Stimulated activated CD8-positive, alpha-beta memory T cell treated with anti-CD3 and anti-CD28 coated beads, Interleukin-2, amount 100 ng/mL, for 48 hours (primary cell): ENCODE measurements at places on chromosomes 16 and 17.

GRCh38 chr17:50569592-50569991 lies 9.1 kb downstream of the CACNA1G start:
- no peak for DNase-seq

GRCh38 chr16:70572050-70572925 lies 48.7 kb downstream of the SF3B3 start:
- no peak for DNase-seq

DNA sequence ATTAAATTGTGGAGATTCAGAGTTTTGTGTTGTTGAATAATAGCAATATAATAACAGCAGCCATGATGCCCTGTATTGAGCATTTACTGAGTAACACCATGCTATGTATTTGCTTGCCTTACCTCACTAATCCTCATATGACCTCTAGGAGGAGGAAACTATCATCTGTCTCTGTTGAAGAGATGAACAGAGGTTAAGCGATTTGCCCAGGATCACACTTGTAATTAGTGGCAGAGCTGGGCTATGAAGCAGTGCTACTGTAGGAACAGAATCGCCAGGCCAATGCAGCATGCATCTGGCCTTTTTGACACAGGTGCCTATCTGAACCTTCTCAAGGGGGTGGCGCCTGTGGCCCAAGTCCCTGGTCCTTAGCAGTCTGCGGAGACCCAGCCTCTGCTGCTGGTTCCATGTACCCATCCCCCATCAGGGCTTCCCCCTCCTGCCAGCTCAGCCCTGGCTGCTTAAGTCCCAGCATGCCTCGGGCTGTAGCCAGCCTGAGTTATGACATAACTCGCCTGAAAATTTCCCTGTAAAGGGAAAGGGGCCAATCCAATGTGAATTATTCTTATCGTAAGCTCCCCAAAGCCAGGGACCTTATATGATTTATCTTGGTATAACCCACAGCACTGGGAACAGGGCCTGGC lies 50.4 kb upstream of the HS3ST2 start:
- DNase-seq = no peak

DNA sequence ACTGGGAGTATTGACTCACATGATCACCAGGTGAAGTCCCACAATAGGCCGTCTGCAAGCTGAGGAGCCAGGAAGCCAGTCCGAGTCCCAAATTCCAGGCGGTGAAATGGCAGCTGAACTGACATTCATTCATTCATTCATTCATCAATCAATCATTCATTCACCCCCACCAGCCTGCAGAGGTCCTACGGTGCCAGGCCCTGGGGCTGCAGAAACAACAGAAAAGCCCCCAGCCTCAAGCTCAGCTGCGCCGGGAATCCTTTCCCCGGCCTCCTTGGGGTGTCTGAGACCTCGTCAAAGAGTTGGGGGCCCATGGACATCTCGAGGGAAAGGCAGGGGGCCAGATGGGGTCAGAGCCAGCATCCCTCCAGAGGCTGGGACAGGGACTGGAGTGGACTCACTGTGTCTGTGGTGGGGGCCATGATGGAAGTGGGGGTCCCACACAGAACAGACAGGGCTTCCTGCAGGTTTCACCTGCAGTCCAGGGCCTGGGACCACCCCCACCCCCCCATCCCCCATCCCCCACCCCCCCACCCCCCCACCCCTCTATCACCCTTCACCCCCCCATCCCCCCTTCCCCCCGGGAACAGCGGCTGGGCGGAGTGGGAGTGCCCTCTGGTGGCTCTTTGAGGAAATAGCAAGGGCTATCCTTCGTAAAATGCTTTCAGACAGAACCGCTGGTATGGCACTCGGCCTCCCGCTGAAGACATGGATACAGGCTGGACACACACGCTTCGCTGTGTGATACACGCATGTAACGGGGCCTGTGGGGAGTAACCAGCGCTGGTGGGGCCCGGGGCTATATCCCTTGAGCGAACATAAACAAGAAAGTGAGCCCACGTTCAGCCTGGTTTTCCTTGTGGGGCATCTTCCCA lies 8.5 kb upstream of the ZC3H18 start:
- no peak for DNase-seq

- no peak for DNase-seq
Observed at GRCh38 chr16:72042157-72042660, 12.1 kb upstream of the HP start.

DNA sequence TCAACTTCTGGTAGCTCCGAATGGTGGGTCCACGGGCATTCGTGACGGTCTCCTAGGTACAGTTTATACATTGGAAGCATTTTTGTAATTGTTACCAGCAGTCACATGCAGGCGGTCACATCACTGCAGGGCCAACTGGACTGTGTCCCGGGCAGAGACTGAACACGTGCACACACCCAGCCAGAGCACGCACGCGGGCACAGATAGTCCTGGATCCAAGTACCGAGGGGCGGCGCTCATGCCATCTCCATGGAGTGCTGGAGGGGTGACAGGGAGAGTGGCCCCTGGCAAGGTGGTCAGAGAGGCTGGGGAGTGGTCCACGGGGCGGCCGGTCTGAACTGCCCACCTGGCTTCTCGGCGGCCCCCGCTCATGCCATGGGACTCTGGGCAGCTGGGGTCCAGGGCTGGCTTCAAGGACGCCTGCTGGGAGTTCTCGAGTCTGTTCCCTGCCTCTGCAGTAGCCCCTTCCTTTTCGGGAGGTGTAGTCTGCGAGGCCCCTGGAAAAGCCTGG lies 34.2 kb downstream of the BAIAP2 start:
- no peak for DNase-seq

DNA sequence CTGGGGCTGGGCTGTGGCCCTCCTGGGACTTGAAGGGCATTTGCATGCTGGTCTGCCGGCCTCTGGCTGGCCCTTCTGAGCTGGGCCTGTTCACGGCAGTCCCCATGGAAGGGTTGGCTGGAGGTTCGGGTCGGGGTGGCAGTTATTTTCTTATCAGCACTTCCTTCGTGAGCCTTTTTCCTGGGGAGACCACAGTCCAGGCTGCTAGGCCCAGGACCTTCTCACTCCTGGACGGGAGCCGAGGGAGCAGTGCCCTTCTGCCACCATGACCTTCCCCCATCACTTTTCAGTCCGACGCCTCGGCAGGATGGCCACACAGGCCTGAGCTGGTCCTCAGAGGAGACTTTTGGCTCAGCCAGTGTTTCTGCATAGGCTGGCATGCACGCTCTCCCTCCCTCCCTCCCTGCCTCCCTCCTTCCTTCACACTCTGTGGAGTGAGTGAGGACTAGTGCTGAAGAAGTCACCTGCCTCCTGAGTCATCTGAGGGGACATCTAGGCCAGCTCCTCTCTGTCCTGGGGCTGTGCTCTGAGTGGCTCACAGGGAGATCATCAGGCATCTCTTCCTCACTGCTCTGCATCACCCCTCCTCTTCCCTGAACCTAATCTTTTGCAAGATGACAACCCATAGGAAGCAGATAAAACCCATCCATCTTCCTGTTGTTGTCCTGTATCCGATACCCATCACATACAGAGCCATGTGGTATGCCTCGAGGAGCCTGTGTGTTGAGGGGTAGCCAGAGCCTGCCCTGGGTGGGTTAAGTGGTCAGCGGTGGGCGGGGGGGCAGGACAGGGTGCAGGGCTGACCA lies 109.7 kb downstream of the RAP1GAP2 start:
- DNase-seq = no peak

DNA sequence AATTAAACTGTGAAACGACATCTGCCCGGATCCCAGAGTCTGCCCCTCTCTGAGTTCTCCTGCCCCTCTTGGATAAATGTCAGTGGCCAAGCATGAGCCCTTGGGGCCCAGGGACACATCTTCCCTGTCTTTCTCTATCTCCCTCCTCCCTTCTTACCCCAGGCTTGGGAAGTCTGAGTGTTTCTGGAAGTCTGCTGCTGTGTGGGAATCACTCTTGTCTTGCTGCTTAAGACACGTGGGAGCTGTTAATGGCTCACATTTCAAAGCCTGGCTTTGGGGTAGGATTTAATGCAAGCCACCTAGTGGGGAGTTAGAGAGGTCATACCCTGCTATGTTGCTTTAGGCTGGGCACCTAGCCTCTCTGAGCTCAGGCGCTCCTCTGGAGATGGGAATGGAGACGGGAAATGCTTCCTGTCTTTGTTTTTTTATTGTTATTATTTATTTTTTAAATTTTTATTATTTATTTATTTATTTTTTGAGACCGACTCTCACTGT lies 218.5 kb upstream of the CIBAR2 start:
- DNase-seq = no peak

DNA sequence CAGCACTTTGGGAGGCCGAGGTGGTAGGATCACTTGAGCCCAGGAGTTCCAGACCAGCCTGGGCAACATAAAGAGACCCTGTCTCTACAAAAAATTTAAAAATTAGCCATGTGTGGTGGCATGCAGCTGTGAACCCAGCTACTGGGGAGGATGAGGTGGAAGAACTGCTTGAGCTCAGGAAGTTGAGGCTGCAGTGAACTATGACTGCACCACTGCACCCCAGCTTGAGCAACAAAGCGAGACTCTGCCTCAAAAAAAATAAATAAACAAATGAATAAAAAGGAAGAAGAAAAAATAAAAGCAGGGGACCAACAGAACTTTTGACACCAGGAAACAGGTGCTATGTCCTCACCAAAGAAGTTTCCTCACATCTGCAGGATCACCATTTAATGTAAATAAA lies 14.2 kb downstream of the TERF2 start:
- DNase-seq = no peak

DNA sequence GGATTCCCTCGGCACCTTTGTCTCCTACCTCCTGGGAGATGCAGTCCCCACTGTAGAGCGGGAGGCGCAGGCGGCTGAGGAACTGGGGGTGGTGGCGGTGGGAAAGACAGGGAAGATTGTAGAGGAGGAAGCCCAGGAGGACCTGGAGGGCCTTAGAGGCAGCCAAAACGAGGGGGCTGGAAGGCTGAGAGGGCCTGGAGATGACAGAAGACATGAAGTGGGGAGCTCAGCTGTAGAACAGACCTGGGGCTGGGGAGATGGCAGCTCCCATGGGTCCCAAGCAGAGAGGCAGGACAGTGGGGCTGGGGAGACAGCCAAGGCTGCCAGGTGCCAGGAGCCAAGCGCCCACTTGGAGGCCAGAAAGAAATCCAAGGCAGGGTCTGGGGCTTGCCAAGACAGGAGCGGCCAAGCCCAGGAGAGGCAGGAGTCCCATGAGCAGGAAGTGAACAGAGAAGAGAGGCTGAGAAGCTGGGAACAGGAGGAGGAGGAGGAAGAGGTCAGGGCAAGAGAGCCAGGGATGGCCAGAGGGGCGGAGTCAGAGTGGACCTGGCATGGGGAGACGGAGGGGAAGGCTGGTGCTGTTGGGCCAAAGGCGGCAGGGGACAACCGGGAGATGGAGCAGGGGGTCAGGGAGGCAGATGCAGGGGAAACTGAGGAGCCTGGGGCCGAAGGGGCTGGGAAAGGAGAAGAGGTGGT lies 803 bp downstream of the APOBR start:
- DNase-seq = no peak

GRCh38 chr17:2563543-2563942 lies 29.9 kb upstream of the PAFAH1B1 start:
- DNase-seq = no peak

DNA sequence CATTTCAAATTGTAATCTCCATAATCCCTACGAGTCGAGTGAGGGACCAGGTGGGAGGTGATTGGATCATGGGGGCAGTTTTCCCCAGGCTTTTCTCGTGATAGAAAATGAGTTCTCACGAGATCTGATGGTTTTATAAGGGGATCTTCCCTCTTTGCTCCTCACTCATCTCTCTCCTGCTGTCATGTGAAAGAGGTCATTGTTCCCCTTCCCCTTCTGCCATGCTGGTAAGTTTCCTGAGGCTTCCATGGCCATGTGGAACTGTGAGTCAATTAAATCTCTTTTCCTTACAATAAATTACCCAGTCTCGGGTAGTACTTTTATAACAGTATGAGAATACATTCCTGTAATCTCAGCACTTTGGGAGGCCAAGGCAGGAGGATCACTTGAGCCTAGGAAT lies 76.7 kb upstream of the MARCHF10 start:
- DNase-seq = no peak

GRCh38 chr16:9095656-9096397 lies 4.4 kb downstream of the HAPSTR1 start:
- no peak for DNase-seq

- DNase-seq = no peak
Observed at GRCh38 chr17:79337053-79337452, 262.4 kb downstream of the ENGASE start.

DNA sequence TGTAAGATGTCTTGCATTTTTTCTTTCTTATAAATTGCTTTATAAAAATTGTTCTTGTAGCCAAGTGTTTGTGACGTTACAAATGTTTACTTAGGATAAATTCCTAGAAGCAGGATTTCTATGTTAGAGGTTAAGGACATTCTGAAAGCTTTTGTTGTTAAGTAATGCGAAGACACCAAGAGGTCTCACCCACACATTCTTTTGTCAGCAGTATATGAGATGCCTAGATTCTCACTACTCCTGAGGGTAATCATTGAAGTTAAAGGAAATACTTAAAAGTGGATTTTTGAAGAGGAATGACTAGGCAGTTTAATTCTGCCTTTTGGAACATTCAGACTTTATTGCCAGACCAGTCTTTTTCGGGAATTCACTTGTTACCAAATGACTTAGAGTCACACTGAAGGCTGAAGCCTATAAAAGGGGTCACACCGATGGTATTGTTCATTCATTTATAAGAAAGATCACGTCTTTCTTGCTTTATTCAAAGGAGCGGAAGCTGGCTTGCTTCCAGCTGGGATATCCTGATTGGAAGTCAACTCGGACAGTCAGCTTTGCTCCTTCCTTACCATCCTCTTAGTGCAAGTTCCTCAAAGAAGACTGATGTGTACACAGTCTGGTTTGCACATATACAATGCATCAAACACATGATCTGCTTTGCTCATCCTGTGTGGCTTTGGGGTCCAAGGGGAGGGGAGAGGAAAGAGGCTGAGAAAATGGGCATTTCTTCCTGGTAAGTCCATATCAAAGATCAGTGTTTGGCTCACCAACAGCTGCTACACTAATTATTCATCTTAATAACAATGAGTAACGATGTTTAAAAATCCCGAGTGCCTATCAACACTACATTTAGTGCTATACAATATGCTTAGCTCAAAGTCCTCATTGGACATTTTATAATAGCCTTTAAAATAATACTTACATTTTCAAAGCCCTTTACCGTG lies 160.0 kb downstream of the MAP2K6 start:
- no peak for DNase-seq

- no peak for DNase-seq
Observed at GRCh38 chr17:38572669-38573365, 32.9 kb downstream of the SRCIN1 start.

GRCh38 chr16:23072769-23073549 lies 76.3 kb downstream of the USP31 start:
- DNase-seq = no peak

DNA sequence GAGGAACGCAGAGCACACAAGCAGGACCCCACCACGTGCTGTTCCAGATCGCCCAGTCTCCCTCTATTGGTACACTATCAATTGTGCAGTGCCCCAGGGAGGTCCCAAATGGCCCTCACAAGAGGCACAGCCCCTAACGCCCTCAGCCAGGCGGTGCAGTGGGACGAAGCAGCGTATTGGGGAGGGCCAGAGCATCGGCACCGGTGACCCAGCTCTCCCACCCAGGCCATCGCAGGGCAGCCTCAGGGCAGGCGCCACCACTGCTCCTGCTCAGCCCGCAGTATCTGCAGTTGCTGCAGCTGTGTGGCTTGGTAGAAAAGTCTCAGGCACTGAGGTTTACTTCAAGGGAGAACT lies 5.9 kb upstream of the FAAP100 start:
- no peak for DNase-seq
